ENCODE measurements at places on chromosomes 5 and 9. TPM values are rescaled to one million over a fixed set of nuclear protein-coding genes. Genes with fewer than 3 reads are reported as not detected.
A peak's percentile ranks its signal among the peaks of the same experiment; 100 is the strongest.

- no peak for DNase-seq
Observed at GRCh38 chr9:23728736-23729135, 97.3 kb downstream of the ELAVL2 start.

GRCh38 chr5:43303242-43303641, 10.0 kb downstream of the HMGCS1 start:
- DNase-seq, result no peak

GRCh38 chr5:29780401-29780800, 1413.1 kb upstream of the CDH6 start:
- no peak for DNase-seq

DNA sequence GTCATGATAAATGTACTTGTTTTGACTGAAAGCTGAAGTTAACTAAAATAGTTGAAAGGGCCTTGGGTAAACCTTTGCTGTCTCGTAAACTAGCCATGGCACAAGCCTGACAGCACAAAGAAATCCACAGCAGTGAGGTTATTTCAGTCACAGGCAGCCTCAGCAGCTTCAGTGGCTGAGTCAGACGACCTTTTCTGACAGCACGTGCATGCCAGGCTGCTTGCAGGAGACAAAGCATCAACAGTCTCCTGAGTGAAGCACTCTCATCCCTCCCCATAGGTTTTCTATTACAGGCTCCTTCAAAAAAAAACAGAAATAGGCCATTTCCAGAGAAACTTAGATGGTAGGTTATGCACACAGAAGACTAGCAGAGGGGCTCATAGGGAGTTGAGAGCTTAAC, 34.6 kb downstream of the OXCT1 start:
- DNase-seq, result peak; percentile 36

DNA sequence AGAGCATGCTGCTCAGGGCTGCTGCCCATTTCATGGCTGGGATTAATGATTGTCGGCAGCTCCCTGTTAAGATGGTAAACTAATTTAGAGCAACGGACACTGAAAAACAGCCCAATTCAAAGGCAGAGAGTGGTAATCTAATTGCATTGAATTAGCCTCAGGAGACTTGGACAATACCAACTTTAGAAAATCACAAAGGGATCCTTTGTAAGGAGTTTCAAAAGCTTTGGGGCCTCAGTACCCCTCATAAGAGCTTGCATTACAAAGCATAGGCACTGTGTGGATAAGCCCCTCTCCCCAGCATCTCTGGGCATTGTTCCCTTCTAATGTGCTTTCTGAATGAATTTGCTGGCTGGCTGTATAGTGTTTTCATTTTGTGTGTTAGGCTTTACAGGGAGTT, 6.7 kb downstream of the GLRA1 start:
- DNase-seq, result peak; percentile 92

GRCh38 chr5:88875341-88876234, 7.4 kb downstream of the MEF2C start:
- no peak for DNase-seq

DNA sequence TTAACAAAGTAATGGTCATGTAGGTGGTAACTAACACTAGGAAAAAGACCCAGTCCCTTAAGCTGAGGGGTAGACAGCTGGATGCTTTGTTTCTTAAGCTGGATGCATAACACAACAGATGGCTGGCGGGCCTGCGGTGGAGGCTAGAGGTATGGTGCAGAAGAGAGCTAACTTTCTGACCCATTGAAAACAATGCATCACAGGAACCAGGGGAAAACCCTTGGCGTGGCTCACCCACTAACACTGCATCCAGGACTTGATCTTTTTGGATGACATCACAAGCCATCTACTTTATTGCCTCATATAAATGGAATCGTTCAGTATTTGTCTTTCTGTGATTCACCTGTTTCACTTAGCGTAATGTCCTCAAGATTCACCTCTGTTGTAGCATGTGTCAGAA, 138.7 kb downstream of the AUH start:
- no peak for DNase-seq

- DNase-seq, result no peak
Observed at GRCh38 chr5:40223884-40224402, 455.8 kb upstream of the PTGER4 start.

DNA sequence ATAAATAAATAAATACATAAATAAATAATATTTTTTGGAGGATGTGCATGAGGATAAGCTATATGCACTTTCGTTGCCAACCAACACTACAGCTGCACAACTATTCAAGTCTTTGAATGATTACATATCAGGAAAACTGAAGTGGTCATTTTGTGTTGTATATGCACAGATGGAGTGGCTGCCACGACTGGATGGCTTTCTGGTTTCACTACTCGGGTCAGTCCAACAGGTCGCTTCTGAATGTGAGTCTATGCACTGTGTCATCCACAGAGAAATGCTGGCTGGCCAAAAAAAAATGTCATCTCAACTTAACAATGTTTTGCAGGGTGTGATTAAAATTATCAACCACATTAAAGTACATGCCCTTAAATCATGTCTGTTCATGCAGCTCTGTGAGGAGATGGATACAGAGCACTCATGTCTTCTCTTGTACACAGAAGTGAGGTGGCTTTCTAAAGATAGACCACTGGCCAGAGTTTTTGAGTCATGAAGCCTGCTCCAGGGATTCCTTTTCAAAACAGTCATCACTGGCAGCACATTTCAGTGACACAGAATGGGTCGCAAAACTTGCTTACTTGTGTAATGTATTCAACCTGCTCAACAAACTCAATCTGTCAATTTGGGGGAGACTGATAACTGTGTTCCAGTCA, 589.8 kb upstream of the CYLC2 start:
- no peak for DNase-seq

- no peak for DNase-seq
Observed at GRCh38 chr5:14166437-14166836, 23.3 kb downstream of the TRIO start.

DNA sequence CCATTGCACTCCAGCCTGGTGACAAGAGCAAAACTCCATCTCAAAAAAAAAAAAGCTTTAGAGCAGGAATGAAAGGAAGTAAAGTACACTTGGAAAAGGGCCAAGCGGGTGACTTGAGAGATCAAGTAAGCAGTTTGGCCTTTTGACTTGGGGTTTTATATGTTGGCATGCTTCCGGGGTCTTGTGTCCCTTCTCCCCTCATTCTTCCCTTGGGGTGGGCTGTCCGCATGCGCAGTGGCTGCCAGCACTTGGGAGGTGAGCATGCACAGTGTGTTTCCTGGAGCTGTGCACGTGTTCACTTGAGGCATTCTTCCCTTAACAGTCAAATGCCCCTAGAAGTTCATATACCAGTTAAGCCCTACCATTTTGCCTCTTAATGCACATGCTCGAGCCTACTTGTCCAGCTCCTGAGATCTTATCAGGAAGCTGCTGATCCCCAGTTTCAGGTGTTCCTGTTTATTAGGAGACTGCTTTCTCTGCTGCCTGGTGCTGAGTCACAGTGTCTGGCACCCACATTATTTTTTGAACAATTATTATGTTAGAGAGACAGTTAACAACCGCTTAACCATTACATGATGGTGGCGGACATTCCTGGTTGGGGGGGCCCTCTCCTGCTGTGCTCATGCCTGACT, 32.6 kb upstream of the PRRC2B start:
- no peak for DNase-seq

SLC46A2 gene
- not detected for total RNA-seq

ORM2 gene
- not detected for total RNA-seq

SPRY4 gene
- total RNA-seq, result 0.13 TPM

LCNL1 gene
- total RNA-seq, result not detected

RNF208 gene
- total RNA-seq, result 0.77 TPM

PAXX gene
- total RNA-seq, result 31.5 TPM

ROPN1L gene
- not detected for total RNA-seq

IFNK gene
- total RNA-seq, result not detected

ISL1 gene
- not detected for total RNA-seq

AIF1L gene
- 95.1 TPM for total RNA-seq

Measured in neural progenitor cell (in vitro differentiated cells).